ENCODE measurements at places on chromosomes 1 and 21. TPM values are rescaled to one million over a fixed set of nuclear protein-coding genes. Genes with fewer than 3 reads are reported as not detected.

DNA sequence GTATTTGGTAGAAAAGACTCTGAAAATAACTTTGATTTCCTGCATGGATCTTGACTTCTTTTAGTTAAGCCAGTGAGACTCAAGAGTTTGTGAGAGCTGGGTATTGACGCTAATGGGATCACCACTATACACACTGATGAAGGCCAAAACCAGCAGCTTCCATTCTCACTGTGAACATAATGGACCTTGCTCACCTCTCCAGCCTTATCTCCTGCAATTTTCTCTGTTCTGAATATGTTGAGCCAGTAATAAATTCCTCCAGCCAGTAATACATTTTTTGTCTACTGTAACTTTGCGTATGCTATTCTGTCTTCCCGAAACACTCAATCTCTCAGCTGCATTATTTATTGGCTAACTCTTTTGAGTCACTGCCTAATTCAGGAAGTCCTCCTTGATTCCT is 111.6 kb upstream of the PPP2R5A start:
- DNase-seq = no peak

Gene S100A5
- not detected for total RNA-seq

Gene PCAT6
- 1.2 TPM for total RNA-seq

DNA sequence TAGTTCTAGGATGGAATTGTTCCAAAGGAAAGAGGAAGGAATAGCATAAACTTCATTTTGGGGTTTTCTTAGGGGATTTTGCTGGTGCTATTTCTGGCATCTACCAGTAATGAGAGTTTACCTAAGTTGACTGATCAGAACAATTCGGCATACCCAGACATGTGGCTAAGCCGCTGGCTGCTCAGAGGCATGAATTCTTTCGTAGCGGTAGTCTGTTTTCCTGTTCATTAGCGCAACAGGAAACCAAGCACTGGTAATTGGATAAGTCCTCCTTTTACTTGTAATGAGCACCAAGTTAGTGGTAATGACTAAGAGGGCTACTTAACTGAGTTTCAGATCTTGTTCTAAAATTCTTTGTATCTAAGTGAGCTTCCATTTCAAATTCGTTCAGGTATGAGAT is 38.6 kb downstream of the C21orf91 start:
- no peak for DNase-seq

GRCh38 chr1:220990427-220991339 is 111.4 kb downstream of the HLX start:
- no peak for DNase-seq

Gene CXADR
- 0.74 TPM for total RNA-seq

GRCh38 chr1:14842891-14843290 is 244.4 kb downstream of the KAZN start:
- DNase-seq = no peak

DNA sequence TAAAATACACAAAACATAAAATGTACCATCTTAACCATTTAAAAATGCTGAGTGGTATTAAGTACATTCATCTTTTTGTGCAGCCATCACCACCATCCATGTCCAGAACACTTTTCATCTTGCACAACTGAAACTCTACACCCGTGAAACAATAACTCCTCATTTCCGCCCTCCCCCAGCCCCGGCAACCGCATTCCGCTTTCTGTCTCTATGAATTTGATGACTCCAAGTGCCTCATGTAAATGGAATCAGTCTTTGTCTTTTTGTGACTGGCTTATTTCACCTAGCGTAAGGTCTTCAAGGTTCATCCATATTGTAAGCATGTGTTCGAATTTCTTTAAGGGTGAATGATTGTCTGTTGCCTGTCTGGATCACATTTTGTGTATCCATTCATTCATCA is 37.2 kb downstream of the SCCPDH start:
- DNase-seq = no peak

GRCh38 chr1:103002005-103002404 is 106.3 kb downstream of the COL11A1 start:
- DNase-seq = no peak

GRCh38 chr1:228182296-228183030 is 16.9 kb downstream of the IBA57 start:
- peak; percentile 65 for DNase-seq

- DNase-seq = no peak
Measured at GRCh38 chr1:220382994-220383393, 110.7 kb upstream of the RAB3GAP2 start.

DNA sequence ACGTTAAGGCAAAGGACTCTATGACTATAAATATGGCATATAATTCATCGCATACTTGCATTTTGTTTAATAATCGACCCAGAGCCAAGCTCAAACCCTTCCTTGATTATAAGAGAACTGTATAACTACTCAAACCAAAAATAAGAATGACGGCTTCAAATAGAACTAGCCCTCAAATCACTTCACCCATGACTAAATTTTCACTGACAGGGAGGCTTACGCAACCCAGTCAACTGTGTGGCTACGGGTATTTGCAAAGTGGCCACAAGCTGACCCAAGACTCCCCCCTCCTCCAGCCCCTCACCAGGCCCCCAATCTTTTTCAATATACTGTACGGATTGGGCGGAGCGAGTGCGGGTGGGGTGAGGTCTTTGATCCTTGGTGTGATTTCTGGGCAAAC is 268.3 kb downstream of the ASTN1 start:
- DNase-seq = no peak

DNA sequence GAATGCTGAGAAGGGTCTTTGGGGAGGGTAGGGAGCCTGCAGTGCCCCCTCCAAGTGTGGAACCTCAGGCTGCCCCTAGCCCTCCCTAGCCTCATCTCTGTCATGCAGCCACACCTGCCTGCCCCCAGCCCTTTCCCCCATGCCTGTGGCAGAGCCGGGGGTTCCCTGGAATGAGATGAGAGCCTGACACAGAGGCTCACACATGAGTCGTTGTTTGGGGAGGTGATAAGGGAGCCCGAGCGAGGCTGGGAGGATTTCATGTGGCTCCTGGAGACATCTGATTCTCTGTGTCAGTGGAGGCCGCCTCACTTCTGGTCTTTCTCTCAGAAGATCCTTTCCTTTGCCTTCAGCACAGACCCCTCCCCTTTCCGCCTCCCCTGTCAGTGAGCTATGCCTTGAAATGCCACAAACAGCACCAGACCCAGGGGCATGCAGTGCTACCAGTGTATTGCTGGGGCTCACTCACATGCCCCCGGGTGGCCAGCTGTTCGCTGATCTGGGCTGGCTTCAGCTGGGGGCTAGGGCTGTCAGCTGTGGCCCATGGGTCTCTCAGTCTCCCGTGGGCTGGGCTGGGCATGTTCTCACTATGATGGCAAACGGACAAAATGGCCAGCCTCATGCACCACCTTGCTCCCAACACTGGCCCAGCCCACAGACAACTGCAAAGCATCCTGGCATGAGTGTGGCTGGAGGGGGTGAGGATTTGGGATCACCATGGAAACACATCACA is 102.6 kb downstream of the AJAP1 start:
- DNase-seq = no peak

DNA sequence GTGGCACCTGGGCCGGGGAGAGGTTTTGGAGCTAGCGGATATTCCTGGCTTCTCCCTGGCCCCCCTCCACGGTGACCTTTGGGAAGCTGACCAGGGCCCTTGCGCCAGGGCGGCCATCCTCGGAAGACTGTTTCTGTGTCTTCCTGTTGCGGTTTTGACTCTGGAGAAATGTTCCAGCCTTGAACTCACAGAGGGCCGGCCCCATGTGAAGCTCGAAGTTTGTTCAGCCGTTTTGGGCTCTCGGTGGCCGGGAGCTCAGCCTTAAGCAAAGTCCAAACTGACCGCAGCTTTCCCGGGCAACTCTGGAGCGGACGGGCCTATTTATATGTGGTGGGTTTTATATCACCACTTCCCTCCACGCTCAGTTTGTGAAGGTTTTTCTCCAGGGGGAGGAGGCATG is 17.0 kb upstream of the WNT4 start:
- no peak for DNase-seq

Gene SYTL1
- total RNA-seq = 1.9 TPM

GRCh38 chr1:111184663-111185062 is 15.8 kb downstream of the DENND2D start:
- DNase-seq = no peak

DNA sequence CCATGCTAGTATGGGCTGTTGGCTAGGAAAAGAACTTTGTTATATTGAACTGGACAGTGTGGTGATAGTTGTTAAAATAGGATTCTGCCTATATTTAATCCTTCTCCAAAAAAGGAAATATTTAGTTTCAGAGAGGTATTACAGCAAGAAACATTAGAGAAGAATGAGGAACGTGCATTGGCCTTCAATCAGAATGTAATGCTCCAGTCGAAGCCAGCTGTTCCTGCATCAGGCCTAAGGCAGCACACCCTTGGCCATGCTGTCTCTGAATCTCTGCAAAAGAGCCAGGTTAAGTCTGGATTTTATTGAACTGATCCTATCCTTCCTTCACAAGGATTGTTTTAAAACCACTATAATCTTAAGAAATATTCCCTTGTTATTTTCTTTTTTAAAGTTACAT is 35.3 kb upstream of the RALGPS2 start:
- no peak for DNase-seq

DNA sequence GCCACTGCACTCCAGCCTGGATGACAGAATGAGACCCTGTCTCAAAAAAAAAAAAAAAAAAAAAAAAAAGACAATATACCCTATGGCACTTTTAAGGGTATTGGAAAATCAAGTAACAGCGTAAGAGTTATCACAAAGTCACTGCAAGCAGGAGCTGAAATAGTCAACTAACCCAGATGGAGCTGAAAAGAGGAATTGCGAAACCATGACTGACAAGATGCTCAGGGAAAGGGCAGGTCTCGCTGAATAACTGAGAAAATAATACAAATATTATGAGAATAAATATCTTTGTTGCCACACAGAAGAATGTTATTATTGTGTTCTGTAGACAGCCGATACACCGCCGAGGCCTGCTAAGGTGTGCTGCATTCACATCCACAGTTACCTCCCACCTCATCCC is 17.8 kb downstream of the HLCS start:
- DNase-seq = no peak

DNA sequence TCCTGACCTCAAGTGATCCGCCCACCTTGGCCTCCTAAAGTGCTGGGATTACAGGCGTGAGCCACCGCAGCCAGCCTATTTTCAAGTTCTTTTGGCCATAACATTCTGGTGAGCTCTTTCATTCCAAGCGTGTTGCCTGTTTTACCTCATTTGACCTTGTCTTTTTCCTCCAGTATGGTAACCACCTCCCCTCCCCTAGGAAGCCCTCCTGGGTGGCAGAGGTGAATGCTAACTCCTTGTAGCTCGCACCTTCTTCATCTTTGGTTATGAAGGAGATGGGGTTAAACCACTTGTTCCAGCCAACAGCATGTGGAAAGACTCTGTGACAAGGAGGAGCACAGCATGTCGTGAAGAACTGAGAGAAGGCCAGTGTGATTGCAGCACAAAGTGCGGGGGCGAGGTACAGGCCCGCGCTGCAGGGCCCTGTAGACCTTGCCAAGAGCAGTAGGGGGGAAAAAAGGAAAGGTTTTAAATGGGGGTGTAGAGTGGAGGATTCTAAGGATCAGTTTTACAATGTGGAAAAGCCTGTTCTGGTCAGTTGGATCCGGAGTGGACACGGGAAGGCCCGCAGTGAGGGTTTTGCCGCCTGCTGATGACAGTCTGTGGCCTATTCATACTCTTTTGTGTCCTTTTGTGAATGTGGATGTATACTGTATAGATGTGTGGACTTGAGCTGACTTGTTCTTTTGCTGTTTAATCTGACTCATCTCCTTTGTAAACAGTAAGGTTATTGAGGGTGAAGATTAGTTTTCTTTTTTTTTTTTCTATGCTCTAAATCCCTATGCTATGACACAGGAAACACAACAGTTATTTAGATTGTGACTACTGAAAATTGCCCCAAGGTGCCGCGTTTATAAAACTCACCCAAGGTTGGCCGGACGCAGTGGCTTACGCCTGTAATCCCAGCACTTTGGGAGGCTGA is 7.5 kb upstream of the ZNF436 start:
- no peak for DNase-seq

DNA sequence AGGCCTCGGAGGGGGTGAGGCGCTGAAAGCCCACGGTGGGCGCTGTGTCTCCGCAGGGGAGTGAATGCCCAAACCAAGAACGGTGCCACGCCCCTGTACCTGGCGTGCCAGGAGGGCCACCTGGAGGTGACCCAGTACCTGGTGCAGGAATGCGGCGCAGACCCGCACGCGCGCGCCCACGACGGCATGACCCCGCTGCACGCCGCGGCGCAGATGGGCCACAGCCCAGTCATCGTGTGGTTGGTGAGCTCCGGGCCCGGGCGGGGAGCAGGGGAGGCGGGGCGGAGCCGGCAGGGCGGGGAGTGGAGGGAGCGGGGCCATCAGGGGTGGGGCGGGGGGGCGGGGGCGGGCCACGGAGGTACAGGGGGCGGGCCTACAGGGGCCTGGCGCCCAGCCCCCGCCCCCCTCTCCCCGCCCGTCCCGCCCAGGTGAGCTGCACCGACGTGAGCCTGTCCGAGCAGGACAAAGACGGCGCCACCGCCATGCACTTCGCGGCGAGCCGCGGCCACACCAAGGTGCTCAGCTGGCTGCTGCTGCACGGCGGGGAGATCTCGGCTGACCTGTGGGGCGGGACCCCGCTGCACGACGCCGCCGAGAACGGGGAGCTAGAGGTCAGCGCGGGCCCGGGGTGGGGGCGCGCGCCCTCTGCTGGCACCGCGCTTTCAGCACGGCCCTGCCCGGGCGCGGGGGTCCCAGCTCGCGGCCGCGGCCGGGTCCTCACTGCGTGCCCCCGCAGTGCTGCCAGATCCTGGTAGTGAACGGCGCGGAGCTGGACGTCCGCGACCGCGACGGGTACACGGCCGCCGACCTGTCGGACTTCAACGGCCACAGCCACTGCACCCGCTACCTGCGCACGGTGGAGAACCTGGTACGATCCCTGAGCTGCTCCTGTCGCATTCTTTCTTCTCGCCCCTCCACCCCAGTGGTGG is 15.9 kb downstream of the ESPN start:
- DNase-seq = no peak

DNA sequence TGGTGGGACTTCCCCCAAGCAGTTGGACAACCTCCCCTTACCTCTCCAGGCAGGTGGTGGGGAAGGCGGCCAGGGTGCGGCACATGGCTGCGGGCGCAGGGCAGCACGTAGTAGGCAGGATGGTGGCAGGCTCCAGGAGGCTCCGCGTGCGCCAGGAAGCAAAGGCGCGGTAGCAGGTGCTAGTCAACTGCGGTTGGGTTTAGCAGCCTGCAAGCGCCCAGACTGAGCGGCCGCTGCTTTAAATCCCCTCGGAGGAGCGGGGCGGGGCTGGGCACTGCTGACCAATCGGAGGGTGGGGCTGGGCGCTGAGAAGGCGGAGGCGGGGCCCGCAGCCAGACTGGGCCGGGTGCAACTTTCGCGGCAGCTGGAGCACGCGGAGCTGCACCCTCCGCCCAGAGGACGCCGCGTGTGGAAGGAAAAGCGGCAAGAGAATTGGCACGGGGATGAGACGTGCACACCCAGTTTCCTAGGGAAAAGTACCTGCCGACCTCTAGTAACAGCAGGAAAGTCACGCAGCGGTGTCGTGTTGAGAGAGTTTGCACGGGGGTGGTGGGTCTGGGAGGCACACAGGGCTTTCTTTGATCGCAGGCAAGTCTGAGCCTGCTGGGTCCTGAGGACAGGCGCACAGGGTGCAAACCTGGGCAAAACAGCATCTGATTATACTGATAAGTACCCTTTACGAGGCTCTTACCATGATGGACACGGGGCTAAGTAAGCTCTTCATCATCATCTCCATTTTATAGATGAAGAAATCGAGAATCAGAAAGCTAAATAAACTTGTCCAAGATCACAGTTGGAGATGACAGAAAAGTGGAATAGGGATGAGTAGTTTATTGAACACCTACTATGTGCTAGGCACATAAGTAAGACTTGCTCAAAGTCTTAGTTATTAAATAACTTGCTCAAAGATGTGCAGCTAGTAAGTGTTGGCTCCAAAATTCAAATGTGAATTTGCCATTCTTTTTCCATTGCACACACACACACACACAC is at the start of gene RGS16:
TSS of gene RGS16 (minus strand) at position 215 of the 990 bp plus-strand sequence. CDS start at position 85, 130 bp downstream.
- DNase-seq = peak; percentile 98

Gene TFF1
- not detected for total RNA-seq

GRCh38 chr1:91080650-91081049 is 58.8 kb upstream of the ZNF644 start:
- no peak for DNase-seq

Gene KANK4
- 2.7 TPM for total RNA-seq

Measured in mesenteric fat pad (tissue), 1 donor.